ENCODE measurements at places on chromosomes 13 and 19.

- DNase-seq, result no peak
Measured at GRCh38 chr13:97110936-97111335, 111.2 kb upstream of the MBNL2 start.

DNA sequence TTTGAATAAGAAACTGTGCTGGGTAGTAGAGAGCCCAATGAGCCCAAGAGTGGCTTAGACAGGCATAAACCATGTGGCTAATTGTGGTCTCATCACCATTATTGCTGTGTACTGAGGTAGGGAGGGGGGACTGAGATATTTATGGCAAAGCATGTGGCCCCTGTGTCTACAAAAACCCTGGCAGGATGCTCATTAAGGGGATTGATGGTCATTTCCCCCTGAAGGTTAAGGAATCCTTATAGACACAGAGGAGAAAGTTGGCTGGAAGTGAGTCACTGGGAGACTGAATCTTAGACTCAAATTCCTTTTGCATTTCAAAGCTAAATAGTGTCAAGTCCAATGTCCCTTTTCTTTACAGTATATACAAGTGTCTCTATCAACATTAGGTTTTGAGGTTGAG is 9.8 kb upstream of the DACT3 start:
- DNase-seq, result no peak

GRCh38 chr13:75724752-75725517 is 88.8 kb downstream of the LMO7 start:
- no peak for DNase-seq

GRCh38 chr13:104310861-104311260 is 1244.6 kb upstream of the SLC10A2 start:
- DNase-seq, result no peak

GRCh38 chr13:26831336-26831908 is 70.8 kb upstream of the GPR12 start:
- no peak for DNase-seq

- DNase-seq, result no peak
Measured at GRCh38 chr13:107964395-107964794, 250.9 kb downstream of the LIG4 start.

DNA sequence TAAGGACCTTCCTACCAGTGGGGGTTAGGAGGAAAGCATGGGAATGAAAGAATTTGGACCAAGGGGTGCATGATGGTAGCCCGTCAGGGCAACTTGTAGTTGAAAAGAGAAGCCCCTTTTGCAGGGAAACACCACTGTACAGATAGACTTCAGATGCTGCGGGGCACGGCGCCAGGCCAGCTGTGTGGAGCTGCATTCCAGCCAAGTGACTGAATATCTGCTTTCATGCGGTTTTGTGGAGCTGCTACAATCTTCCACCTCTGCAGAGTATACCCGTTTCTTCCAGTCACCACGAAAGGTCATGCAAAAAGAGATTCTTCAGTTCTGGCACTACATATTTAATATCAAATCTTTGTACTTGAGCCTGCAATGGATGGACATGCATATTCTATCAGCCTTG is 104.7 kb downstream of the RGCC start:
- peak; percentile 82 for DNase-seq

DNA sequence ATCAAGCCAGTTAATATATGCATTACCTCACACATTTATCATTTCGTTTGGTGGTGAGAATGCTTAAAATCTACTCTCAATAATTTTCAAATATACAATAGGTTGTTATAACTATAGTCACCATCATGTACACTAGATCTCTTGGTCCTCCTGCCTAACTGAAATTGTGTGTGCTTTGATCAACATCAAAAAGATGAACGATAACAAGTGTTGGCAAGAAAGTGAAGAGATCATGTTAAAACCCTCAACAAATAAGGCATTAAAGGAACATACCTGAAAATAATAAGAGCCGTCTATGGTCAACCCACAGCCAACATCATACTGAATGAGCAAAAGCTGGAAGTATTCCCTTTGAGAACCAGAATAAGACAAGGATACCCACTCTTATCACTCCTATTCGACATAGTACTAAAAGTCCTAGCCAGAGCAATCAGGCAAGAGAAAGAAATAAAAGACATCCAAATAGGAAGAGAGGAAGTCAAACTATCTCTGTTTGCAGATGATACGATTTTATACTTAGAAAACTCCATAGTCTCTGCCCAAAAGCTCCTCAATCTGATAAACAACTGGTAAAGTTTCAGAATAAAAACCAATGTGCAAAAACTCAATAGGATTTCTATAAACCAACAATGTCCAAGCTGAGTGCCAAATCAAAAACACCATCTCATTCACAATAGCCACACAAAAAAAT is 27.9 kb upstream of the OR10H1 start:
- DNase-seq, result no peak

DNA sequence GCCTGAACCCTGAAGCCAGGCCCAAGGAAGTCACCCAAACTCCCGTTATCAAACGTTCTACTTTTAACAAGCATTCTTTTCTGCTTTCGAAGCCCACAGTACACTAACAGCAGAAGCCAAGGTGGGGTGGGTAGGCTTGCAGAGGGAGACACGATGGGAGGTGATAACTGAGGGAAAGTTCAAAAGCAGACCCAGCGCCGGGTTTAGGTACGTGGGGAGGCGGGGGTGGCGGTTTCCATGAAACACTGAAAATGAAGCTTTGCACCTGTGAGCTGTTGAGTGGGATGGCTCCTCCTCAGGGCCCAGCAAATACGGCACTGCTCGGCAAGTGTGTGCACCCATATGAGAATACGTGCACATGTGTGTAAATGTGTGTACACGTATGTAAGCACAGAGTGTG is 49.8 kb downstream of the KLF2 start:
- DNase-seq, result no peak

- no peak for DNase-seq
Measured at GRCh38 chr19:45340232-45340898, at the start of gene KLC3. Gene KLC3 (plus strand): TSS chr19:45340750. CDS start chr19:45345542, 4,792 bp downstream.

DNA sequence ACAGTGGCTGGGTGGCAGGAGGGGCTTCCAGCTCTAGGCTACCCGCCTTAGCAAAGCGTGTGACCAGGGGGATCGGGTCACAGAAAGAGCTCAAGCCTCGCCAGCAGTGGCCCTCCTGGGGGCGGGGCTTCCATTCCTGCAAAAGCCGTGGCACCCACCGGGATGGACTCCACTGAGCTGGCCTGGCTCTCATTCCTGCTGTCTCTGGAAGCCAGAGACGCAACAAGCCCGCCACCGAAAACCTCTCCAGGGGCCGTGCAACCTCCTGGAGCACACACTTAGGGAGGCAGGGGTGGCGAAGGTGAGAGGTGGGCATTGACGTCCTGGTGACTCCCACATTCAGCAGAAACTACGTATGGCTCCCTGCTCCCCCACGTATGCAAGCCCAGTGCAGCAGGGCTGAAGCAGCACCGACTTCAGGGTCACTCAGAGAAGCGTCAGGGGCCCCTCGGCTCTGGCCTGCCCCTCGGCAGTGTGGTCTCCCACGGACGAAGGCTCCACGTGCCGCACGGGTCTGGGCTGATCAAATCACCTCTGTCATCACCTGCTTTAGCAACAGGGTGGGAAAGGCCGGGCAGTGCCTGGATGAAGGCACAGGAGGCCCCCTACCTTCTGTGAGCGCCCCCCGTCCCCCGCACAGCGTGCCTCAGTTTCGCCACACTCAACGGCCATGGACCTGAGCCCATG is 3.1 kb downstream of the C19orf25 start:
- DNase-seq, result no peak

Measured in posterior cingulate gyrus (tissue), 11 donors.